Hematopoietic multipotent progenitor cell treated with erythropoietin and hydrocortisone succinate and interleukin-3 and kit ligand, for 15 days (in vitro differentiated cells): ENCODE measurements at places on chromosomes 13 and 19.

- DNase-seq: peak; percentile 78
Measured at GRCh38 chr19:47305309-47305751, 4.3 kb upstream of the C5AR1 start.

DNA sequence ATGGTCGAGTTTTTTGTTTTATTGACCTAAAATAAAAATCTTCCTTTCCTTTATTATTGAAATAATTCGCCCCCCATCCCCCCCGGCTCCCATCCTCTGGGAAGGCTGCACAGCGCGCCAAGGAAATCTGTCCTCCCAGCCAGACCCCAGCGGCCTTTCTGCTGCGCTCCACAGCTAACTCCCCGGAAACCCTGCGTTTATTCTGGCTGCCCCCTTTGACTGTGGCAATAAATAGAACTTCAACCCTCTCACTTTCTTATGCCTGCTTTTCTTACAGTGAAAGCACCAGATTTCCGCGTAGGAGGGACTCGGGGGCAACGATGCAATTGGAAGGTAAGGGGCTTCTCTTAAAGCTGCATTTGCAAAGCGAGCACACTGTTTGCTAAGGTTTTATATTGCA is 9.7 kb upstream of the C19orf12 start:
- no peak for DNase-seq

- DNase-seq: no peak
Measured at GRCh38 chr13:98525456-98526181, 51.3 kb downstream of the STK24 start.

GRCh38 chr13:80379245-80379644 is 38.3 kb upstream of the SPRY2 start:
- DNase-seq: no peak

- DNase-seq: peak; percentile 53
Measured at GRCh38 chr19:47512183-47512947, 2.5 kb downstream of the NAPA start.

DNA sequence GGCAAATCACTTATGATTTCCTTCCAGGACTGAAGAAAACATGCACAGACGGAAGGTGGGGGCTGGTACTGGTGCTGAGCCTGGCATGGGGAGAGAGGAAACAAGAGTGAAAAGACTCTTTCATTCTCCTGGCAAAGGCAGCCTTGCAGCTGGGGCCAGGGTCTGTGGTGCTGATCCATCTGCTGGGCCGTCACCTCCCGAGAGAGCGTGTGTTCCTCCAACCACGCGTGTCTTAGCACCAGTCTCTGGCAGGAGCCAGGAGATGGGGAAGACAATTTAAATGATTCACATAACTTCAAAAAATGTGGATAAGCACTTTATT is 23.9 kb upstream of the SPART start:
- DNase-seq: no peak

DNA sequence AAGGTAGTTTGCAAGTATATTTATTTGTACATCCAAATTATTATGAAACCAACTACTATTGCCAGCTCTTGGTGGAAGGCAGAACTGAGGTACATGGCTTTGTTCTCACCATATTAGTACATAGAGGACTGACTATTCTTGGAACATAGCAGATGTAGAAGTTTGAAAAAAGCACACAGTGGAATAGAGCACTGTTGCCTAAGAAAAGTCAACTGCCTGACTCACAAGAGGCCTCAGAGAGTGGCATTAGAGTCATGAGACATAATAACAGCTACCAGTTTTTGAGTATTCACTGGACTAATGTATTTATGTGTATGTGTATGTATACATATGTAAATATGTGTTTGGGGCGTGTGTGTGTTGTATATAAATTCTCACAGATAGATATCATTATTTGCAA is 8.3 kb upstream of the PCDH20 start:
- DNase-seq: no peak

DNA sequence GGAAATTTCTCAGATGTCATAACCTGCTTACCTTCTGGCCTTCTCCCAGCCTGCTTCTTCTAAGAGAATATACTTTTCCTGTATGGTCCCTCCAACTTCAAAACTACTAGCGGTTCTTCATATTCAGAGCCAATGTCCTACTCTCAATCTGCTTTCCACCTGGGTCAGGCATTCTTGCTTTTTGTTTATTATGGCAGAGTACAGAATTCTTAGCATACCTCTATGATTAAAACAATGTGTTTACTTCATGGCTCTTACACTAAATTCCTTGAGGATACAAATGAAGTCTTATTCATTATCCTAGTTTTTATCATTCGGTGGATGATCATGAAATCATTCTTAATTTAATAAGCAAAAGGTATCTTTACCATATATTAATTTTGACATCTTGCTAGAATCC is 484.2 kb upstream of the SLITRK1 start:
- DNase-seq: no peak

GRCh38 chr13:50577806-50578205 is 265.7 kb downstream of the DLEU7 start:
- no peak for DNase-seq

- DNase-seq: no peak
Measured at GRCh38 chr19:35088131-35088913, 27.3 kb upstream of the FXYD3 start.

GRCh38 chr13:40439928-40440327 is 226.5 kb downstream of the FOXO1 start:
- no peak for DNase-seq

DNA sequence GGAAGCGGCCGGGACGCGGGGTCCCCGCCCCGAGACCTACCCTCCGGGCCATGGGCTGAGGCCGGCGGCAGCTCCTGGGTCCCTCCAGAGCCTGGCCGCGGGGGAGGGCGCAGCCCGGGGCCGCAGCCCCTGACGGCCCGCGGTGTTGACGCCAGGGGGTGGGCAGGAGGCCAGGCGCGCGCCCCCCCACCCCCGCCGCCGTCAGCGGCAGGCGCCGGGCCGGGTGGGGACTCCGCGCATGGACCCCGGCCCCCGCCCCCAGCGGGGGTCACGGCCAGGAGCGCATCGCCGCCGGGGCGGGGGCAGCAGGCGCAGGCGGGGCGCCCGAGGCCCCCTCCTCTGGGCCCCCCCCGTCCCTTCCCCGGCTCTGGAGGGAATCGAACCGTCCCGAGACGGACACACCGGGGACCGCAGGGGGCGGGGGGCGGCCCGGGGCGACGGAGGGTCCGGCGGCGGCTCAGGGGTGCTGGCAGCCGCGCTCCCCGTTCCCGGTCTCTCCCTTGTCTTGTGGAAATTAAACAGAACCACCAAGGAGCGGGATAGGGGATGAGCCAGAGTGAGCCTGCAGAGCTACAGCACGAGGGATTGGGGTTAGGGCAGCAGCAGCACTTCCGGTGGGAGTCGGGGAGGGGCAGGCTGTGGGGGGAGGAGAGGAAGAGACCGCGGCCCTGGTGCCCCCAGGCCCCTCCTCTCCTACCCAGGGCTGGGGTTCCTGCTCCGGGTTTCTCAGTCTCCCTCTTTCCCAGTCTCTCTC is at the start of gene MEIS3:
Gene MEIS3 (minus strand): TSS at position 498 of the 754 bp plus-strand sequence. CDS start 446 bp downstream, at position 52.
- DNase-seq: no peak

- DNase-seq: no peak
Measured at GRCh38 chr13:46523972-46524752, 28.8 kb upstream of the LRCH1 start.

DNA sequence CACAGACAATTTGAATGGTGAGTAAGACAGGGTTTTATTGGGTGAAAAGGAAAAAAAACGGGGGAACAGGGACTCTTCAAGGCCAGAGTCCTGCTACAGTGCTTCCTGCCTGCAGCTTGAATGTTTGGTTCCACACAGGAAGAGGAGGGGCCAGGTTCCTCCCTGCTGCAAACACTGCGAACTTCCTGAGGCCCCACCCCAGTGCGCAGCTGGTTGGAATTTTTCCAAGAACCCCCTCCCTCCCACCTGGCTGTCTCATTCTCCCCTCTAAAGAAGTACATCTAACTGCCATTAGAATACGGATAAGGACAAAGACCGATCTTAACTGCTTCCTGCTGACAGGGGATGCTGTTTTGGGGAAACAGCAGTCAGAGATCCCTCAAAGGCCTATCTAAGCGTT is 184.9 kb downstream of the GGACT start:
- DNase-seq: no peak

GRCh38 chr13:23810685-23811240 is 78.4 kb downstream of the MIPEP start:
- no peak for DNase-seq

- DNase-seq: no peak
Measured at GRCh38 chr19:3771000-3771905, 775 bp downstream of the RAX2 start.

GRCh38 chr13:81334481-81334880 is 993.6 kb upstream of the SPRY2 start:
- DNase-seq: no peak
